Testis (tissue), 5 donors: ENCODE measurements at places on chromosomes 7 and 10. TPM values are rescaled to one million over a fixed set of nuclear protein-coding genes. Genes with fewer than 3 reads are reported as not detected.

DNA sequence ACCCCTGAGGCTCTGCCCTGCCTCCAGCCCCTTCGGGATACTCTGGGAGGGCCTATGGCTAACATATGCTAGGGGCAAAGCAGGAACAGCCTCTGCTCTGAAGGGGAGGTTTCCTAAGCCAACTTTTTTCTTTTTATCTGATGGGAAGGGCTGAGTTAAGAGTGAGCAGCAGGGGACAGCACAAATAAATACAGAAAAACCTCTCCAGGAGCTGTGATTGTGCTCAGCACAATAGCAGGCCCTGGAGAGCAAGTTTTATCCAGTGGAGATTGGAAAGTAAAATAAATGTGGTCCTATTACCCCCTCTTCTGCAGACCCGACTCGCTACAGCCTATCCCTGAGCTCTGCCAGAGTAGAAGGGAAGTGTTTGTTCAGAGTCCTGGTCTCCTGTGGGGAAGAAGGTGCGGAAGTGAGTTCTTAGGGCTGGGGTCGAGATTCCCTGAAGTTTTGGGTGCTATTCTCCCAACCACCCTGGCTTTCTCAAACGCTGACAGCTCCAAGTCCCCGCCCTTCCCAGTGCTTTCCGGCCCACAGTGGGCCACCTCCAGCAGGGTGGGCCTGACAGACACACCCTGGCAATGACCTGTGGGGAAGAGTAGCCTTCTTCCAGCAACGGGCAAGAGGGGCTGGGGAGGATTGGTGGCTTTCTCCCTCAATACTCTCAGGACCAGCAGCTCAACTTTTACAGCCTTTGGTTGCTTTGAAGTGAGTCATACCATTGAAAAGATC is 23.0 kb upstream of the AFAP1L2 start:
- DNase-seq, result no peak

- DNase-seq, result peak; percentile 25
Measured at GRCh38 chr7:18610331-18610948, 114.9 kb downstream of the HDAC9 start.

FZD8 gene
- 13.0 TPM for total RNA-seq

GRCh38 chr7:1460821-1461645 is 1.8 kb upstream of the MICALL2 start:
- DNase-seq, result peak; percentile 46
